Type B pancreatic cell (in vitro differentiated cells): ENCODE measurements at places on chromosomes 16 and 17.

DNA sequence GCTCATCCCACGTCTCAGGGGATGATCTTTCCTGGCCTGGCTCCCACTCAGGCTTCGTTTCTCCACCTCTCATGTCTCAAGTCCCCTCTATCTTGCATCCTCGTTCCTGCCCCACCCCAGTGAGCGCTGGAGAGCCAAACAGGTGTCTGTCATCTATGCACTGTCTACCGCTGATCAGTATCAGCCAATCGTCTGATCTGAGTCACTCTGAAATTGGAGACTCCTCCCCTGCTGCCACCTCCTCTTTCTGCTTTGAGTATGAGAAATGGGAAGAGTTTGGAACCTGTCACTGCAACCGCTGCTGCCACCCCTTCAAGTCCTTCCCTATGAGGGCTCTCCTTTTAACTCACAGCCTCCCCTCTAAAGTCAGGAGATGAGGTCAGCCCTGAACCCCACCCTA lies 28.0 kb downstream of the FZD2 start:
- no peak for DNase-seq

DNA sequence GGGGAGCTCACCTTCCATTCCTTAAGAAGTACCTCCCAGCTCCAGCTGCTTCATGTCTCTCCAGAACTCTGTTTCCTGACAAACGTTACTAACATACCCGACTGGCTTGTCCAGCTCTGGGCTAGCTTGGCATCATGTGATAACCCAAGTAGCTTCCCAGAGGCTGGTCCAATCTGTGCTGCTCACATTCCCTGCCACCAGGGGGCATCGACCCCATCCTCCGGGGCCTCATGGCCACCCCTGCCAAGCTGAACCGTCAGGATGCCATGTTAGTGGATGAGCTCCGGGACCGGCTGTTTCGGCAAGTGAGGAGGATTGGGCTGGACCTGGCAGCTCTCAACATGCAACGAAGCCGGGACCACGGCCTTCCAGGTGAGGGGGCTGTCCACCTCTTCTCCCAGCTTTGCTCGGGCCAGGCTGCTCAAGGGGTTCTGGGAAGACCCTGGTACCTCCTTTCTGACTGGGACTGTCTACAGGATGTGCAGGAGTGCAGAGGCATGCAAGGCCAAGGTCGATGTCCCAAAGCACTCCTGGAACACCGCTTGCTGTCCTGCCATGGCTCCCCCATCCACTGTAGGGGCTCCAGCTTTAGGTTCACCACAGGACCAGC lies 7.6 kb downstream of the EPX start:
- no peak for DNase-seq

DNA sequence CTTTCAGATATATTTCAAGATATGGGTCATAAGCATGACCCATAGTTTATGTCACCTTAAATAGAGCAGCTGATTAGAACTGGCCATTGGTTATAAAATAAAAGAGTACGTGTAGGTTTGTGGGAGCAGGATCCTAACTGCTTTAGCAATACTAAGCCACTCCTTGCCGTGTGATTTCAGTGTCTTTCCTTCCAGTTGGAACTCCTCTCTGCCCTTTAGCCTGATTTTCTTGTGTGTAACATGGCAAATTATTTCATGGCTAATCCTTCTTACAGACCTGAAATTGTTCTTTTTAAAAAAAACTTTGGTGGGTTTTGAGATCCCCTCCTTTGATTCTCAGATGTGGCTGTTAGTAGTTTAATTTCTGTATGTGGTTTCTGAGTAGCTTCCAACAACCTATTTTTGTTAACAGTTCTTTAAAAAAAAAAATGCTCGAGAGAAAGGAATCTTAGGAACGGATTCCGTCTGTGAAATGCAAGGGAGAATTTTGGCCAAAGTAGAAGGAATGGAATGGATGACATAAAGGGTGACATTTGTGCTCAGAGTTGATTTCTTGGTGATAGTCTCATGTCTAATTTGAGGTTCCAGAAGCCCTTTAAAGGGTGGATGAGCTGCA lies 39.9 kb downstream of the DHRS7B start:
- no peak for DNase-seq

GRCh38 chr17:58112970-58113631 lies 29.9 kb downstream of the DYNLL2 start:
- DNase-seq: peak; percentile 81

DNA sequence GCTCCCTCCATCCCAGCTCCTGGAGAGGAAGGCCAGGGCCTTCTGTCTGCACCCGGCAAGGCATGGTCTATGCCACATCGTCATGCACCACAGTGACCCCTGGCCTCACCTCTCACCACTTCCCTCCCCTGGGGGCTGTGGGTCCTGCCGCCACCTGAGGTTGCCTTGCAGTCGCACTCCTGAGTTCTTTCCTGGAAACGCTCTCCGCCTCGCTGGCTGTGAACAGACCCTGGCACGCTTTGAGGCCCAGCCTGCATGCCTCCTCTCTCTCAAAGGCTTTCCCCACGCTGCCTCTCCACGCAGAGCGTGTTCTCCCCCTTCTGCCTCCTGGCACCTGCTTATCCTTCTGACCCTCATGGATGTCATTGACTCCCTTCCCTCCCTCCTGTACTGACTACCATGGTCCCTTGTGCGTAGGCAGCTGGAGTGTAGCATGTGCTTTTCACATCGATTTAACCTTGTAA lies 45.4 kb downstream of the SEC14L1 start:
- no peak for DNase-seq

DNA sequence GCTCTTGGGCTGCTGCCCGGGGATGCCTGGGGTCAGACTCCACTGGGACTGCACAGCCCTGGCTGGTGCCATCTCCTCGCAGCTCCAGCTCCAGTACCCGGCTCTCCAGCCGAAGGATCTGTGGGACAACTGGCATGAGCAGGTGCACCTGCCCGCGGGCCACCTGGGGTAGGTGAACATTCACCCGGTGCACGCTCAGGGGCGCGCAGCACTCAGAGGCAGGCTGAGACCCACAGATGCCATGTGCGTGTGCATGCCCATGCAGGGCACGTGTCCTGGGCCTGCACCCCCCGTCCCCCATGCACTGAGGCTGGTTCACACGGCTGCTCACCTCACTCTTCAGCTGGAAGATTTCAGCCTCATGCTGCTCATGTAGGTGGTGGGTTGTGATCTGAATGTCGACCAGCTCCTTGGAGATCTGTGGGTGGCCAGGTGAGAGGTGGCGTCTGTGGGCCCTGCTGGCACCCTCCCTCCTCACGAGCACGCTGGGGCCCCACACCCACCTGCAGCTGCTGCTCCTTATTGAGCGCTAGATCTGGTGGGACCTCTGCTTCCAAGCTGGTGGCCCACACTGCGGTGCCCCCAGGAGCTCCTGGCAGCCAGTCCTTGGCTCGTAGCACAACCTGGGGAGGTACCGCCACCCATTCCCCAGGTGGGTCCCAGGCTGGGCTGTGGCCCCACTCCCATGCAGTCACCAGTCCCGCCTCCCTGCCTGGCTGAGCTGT lies 618 bp downstream of the CCDC78 start:
- DNase-seq: no peak

DNA sequence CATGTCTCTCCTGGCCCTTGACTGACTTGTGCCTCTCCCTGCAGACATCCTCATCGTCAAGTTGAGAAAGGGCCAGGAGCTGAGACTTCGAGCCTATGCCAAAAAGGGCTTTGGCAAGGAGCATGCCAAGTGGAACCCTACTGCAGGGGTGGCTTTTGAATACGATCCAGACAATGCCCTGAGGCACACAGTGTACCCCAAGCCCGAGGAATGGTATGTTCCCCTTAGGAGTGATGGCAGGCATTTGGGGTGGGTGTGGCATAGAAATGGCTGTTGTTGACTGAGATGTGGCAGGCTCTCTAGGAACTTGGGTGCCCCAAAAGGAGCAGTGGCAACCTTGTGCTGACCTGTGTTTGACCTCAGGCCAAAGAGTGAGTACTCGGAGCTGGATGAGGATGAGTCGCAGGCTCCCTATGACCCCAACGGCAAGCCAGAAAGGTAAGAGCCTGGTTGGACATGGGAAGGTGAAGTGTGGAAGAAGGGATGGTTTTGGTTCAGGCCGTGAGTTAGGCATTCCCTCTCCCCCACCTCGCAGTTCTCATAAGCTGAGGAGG lies 7.5 kb downstream of the POLR2C start:
- DNase-seq: no peak

DNA sequence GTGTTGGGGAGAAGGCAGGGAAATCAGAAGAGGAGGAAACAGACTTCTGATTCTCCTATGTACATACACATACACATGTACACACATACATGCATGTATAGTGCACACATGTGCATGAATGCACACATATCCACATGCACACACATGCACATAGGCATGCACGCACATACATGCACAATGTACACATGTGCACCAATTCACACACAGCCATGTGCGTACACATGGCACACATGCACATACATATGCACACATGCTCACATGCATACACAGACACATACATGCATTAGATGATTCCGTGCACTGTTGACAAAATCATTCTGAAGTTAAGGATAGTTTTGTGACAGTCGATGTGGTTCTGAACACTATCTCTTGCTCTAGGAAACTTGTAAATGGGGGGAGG lies 214.0 kb upstream of the CDH13 start:
- no peak for DNase-seq

GRCh38 chr16:78925083-78925767 lies 675.3 kb downstream of the MAF start:
- no peak for DNase-seq

DNA sequence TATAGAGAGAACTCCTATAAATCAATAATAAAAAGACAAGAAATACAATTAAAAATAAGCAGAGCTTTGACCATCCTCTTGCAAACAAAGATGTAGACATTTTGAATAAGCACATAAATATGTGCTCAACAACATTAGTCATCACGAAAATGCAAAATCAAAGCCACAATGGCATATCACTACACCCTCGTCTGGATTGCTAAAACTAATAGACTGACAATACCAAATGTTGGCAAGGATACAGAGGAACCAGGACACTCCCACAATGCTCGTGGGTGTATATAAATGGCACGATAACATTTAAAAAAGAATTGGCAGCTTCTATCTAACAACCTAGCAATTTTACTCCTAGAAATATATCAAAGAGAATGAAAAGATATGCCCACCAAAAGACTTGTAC lies 530.8 kb downstream of the HAPSTR1 start:
- no peak for DNase-seq

- no peak for DNase-seq
Observed at GRCh38 chr17:61997664-61998063, 67.4 kb downstream of the MED13 start.

DNA sequence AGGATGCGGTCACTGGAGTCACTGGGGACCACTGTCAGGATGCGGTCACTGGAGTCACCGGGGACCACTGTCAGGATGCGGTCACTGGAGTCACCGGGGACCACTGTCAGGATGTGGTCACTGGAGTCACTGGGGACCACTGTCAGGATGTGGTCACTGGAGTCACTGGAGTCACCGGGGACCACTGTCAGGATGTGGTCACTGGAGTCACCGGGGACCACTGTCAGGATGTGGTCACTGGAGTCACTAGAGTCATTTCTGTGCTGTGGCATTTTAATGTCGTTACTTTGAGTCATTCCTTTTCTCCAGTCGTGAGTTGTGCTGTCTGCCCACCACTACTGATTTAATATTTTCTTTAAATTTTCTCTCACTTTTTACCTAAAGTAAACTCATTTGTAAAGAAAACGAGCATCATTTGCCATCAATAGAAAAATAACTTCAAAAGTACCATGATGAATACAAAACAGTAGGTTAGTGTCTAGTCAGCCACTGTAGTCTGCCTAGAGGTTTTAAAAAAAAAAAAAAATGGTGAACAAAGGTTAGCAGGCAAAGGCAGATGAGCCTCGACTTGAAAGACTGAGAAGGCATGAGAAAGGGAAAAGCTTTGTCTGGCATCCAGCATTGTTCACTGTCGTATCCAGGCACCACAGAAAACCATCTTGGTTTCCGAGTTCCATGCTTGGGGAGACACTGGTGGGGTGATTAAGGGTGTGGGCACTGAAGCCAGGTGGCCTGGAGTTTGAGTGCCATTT lies 346.6 kb downstream of the SNX29 start:
- no peak for DNase-seq

DNA sequence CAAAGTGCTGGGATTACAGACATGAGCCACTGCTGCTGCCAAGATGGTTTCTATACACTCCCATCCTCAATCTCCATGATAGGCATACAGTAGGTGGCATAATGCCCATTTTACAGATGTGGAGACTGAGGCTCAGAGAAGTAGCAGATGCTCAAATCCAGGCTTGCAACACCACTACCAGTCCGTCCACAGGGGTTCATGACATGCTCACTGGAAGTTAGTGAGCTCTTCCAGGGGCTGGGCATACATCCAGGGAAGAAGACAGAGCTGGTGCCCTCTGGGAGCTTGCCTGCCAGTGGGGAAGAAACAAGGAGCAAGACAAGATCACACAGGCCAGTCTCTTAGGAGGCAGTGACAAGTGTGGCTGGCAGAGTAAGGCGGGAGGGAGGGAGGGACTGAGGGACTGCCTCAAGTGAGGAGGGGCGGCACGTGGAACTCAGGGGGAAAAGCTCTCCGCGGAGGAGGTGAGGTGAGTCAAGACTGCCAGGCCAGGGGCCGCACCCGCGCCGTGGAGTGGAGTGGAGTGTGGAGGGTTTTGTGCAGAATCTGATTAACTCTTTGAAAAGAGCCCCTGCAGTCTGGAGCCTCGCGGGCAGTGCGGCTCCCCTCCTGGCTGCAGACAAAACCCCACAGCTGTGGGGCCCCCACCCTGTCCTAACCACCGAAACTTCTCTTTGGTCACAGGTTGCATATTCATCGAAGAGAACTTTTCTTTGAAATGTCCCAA lies 27.9 kb downstream of the SREBF1 start:
- no peak for DNase-seq

DNA sequence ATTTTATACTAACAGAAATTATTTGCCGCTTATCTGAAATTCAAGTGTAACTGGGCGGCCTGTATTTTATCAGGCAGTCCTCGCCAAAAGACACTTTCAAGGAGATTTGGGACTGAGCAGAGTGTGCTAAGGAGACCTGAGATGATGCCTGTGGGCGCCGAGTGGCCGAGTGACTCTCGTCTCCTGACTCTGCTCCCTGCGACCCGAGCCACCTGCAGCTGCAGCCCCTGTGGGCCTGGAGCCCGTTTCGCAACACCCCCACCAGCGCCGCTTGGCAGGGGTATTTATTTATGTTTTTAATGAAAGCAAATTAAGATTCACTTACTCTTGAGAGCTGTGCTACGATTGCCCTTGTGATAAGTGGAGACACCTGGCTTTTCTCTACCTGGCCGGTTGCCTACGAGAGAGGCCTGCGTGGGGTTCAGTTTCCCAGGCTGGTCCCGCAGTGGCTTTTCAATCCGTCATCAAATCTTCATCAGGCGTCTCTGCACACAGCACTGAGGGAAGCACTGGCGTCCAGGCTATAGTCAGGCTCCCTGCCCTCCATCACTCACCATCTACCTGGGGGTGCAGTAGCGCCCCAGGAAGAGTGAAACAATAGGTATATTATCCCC lies 124.0 kb downstream of the SEC14L1 start:
- DNase-seq: no peak

GRCh38 chr16:70688246-70688742 lies 2.4 kb upstream of the MTSS2 start:
- no peak for DNase-seq
